ENCODE measurements at places on chromosomes 4 and X.
A peak's percentile ranks its signal among the peaks of the same experiment; 100 is the strongest.

DNA sequence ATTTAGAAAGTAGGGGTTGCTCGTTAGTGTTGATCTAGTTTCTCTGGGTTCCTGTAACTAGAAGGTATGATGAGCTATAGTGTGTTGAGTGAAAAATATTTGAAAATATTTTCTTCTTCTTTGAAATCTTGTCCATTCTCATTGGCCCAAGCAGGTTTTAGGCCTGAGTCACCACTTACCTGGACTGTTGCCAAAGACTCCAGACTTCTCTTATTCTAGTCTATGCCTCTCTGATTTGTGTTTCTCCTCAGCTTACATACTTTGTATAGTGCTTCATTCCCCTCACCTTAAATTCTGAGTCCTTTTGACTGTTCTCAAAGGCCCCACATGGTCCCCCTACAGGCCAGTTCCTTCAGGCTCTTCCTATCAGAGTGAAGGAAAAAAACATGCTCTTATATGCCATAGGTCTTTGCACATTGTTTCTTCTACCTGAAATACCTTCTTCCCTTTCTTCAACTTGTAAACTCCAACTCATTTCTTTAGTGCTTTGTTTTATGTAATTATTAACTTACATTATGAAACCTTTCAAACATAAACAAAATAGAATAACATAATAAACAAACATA, 258.2 kb downstream of the PPP1R2C start:
- DNase-seq, result no peak

DNA sequence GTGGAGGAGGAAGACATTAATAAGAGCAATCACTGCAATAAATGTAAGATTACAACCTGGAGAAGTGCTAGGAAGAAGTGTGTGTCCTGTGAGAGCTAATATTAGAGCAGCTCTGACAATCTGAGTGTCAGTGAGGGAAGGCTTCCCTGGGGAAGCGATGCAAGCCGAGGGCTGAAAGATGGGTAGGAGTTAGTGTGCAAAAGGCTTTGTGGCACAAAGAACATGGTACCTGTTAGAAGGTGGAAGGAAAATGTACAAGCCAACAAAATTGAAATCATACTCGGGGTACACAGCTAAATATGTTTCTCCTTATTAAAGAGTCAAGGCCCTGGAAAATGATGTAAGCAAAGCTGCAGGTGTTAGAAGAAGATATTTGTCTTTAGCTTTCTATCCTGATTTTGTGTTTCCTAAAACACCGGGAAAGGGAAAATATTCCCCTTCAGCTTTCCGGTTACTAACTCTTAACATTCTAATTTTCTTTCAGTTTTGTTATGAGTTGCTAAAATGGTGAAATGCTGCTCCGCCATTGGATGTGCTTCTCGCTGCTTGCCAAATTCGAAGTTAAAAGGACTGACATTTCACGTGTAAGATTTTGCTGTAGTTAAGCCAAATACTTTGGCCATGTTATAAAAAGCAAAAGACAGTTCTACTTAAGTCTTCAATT, 808 bp downstream of the THAP6 start:
- peak; percentile 27 for DNase-seq

- DNase-seq, result no peak
Measured at GRCh38 chr4:78928835-78929234, 10.4 kb downstream of the PAQR3 start.

DNA sequence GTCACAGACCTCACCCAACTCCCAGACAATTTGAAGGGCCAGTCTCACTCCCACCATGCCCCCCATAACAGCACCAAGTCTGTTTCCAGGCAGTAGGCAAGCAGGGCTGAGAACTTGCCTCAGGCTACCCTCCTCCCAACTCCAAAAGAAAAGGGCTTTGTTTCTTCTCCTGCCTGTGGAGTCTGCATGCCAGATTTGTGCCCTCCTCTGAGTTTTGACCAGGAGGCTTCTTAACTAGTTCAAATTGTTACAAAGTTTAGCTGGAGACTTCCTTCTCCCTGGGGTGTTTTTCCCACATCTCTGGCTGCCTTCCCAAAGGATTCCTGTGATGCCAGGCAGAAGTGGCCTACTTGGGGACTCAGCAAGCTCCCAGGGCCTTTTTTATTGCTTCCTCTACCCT, 29.6 kb downstream of the PBDC1 start:
- no peak for DNase-seq

- peak; percentile 17 for DNase-seq
Measured at GRCh38 chr4:140704964-140705363, 51.2 kb downstream of the TBC1D9 start.

DNA sequence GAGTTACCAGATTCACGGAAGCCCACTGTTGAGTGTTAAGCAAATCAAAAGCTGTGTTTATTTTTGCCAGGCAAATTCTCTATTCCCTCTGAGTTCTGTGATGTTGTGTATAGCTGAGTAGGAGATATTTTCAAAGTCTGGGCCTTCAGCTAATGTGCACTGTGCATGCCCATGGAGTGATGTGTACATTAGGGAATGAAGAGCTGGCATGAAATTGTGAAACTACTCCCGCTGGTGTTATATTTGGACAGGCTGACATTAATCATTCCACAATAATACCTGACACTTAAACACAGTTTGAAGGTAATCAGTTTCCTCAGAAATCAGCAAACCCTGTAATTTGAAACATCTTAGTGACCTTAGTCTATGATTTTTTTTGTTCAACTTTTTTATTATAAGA, 88.1 kb upstream of the MBNL3 start:
- DNase-seq, result no peak

GRCh38 chrX:129636175-129636681, 18.5 kb downstream of the APLN start:
- no peak for DNase-seq

- no peak for DNase-seq
Measured at GRCh38 chr4:87053176-87053658, 118.4 kb downstream of the AFF1 start.

GRCh38 chr4:43886196-43886595, 562.4 kb downstream of the KCTD8 start:
- no peak for DNase-seq

DNA sequence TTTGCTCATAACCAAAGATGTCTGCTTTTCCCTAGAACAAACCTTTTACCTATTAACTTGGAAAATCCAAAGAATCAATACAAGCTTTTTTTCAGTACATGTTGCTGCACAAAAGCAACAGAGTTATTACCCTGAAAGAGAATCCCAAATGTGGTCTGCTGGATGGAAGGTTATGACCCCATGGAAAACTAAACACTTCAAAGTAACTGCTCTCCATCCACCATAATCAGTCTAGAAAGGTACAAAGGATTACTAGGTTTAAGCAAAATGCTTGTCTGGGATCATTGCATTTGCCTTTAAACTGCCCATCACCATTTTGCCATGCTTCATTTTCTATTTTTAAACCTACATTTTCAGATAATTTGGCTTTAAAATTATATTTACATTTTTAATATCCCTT, 11.7 kb downstream of the MMRN1 start:
- no peak for DNase-seq

DNA sequence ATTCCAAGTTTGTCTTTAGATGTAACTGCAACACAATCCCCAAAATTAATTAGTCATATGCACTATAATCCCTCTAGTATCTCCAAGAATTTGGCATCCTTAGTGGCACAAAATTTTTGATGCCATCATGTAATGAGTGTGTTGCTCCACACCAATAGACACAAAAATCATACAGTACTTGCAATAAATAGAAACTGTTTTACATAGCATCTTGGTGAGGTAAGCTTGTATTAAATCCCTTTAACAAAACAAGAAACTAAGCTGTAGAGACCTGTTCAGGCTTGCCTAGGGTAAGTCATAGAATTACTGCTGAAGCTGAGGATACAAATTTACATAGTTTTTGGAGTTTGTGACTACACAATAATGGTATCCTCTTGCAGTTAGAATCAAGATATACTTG, 64.5 kb upstream of the PRSS12 start:
- no peak for DNase-seq

- no peak for DNase-seq
Measured at GRCh38 chrX:28278251-28278650, 297.0 kb upstream of the DCAF8L1 start.

DNA sequence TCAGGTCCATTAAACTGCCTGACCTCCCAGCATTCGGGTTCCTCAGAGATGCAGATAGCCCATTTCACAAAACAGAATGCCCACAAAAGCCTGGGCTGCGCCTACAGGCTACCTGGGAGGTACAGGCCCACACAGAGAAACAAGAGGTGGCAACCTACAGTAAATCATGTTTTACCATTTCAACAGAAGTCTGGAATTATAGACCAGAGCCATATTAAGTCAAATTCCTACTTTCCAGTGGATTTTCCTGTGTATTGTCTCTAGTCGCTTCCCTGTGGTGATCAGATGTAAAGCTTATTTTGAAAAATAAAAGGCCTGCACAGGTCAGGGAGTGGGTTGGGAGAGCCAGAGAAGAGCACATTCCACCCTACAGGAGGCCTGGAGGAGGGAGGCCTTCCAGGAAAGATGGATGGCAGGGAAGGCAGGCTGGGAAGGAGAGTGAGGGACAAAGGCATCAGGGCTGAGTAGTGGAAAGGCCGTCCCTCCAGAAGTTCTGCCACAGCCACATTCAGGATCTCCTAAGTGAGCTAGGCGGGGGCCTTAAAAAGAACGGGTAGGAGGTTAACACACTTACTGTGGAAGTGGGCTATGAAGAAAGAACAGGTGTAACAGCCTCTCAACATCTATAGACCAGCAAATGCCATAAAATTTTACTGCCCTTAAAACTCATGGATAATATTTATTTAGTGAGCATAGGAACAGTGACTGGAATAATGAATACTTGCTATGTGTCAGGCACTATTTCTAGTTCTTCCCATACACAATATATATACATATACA, 19.0 kb upstream of the USO1 start:
- no peak for DNase-seq

GRCh38 chr4:54333657-54334056, 104.6 kb downstream of the PDGFRA start:
- DNase-seq, result no peak

GRCh38 chr4:63607169-63607872, 801.9 kb downstream of the TECRL start:
- DNase-seq, result no peak

DNA sequence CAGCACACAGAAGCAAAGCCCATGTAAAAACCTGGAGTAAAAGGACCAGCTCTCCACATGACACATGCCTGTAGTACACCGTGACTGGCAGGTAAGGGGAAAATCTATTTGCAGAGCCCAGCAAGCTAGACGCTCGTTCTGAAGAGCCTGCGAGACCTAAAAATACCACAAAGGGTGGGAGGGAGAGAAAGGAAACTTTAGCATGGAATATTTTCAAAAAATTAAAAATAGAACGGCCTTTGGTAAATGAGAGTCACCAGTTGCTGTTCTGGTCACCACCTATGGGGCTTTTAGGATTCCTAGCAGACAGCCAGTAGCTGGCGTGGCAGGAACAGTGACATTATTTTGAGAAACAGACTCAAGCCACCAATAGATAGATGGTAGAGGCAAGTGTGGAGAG, 115.5 kb downstream of the MID1IP1 start:
- DNase-seq, result no peak

DNA sequence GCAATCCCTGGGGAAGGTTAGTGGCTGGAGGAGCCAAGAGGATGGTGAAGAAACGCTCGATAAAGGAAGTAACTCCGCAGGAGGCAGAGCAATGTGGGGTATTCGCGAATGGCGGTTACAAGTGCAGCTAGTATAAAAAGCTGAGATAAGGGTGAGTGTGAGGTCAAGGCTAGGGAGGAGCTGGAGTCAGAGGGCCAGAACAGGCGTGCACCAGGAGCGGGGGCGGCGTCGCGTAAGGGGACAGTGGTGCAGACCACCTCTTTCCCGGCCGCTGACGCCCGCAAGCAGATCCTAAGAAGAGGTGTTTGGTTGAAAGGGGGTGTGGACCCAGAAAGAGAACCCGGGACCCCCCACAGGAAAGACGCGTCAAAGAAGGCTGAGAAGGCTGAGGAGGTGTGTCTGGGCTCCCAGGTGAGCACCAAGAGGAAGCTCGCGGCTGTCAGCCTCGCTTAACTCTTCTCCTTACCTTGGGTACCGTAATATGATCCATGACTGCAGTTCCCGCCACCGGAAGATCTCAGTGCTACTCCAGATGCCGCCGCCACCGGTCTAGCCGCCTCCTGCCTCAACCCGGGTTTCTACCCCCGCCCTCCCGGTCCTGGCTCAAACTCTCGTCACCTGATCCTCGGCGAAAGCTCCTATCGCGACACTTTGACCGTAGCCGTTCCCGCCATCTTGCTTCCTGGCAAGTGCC, at the start of gene MTMR8:
Gene MTMR8 (minus strand): TSS at position 579 of the 694 bp plus-strand sequence. CDS start 89 bp downstream, at position 490.
- peak; percentile 69 for DNase-seq

- no peak for DNase-seq
Measured at GRCh38 chr4:24488399-24489164, 95.8 kb downstream of the DHX15 start.

GRCh38 chr4:82357640-82358039, 16.2 kb downstream of the HNRNPD start:
- DNase-seq, result no peak

- DNase-seq, result no peak
Measured at GRCh38 chrX:113400193-113400704, 559.6 kb upstream of the AMOT start.

DNA sequence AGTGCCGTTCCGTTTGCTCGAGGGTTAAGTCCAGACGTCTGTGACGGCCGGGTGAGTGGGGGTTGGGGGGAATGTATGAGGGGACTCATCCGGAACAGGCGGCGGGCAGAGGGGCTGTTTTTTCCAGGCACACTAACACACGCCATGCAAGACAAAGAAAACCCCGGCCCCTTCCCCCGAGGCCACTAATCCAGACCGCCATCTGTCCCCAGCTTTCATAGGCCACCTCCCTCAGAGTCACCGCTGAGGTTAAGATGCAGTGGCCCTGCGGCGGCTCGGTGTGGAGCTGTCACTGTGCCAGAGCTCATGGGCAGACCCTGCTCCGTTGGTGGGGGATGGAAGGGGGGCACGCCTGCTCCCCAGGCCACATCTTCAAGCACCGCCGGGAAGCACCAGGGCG, 34.1 kb downstream of the SORCS2 start:
- DNase-seq, result no peak

GRCh38 chr4:5883916-5884315, 9.0 kb downstream of the CRMP1 start:
- no peak for DNase-seq

DNA sequence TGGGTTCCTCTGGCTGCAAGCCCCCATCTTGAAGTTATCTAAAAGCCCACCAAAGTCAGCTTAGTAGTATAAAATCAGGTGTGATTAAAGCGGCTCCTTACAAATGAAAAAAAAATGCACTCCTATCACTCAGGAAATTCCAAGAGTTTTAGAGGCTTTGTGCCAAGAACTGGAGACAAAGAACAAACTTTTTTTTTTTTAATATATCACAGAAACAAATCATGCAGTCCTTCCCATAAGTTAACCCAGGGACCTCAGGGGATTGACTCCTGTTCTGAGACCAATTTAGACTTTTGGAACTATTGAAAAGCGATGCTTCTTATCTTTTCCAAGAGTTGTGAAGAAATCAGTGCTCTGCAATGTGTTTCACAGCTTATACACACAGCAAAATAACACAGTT, 53.6 kb downstream of the HHIP start:
- DNase-seq, result no peak

DNA sequence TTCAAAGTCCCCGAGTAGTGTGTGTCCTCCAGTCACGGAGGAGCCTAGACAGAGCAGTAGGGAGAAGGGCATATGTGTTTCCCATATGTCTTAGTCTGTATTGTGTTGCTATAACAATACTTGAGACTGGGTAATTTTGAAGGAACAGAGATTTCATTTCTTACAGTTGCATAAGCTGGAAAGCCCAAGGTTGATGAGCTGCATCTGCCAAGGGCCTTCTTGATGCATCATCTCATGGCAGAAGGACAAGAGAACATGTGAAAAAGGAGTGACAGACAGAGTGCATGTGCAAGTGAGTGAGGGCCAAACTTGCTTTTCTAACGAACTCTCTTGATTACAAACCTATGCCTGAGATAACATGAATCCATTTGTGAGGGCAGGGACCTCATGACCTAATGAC, 243.4 kb downstream of the ARHGAP10 start:
- no peak for DNase-seq
